ENCODE measurements at places on chromosomes 4 and X.

DNA sequence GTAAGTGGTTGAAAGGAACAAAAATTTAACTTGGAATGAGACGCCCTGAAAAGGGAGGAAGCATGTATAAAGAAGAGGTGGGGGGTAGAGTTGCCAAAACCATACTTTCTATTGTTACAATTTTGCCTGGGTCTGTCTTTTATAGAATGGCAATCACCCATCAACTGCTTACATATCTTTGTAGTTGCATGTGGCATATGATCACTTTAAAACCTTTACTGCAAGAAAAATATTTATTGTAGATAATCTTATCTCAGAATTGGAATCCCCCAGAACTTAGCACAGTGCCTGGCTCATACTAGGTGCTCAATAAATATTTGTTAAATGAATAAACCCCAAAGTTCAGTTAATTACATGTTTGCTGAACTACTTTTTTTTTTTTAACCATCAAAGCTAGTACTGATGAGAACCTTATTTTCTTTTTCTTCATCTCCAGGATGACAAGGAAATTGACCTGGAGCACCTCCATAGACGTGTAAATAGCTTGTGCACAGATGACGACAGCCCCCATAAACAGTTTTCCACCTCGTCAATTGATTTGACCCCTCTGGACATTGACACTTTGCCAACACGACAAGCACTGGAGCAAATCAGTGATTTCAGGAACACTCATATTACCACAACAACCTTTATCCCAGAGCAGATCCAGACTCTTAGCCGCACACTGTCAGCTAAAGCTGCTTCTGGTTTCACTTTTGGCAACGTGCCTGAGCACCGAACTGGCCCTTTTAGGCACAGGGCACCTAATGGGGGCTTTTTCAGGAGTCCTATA is 56.7 kb upstream of the ATOH1 start:
- DNase-seq: no peak

DNA sequence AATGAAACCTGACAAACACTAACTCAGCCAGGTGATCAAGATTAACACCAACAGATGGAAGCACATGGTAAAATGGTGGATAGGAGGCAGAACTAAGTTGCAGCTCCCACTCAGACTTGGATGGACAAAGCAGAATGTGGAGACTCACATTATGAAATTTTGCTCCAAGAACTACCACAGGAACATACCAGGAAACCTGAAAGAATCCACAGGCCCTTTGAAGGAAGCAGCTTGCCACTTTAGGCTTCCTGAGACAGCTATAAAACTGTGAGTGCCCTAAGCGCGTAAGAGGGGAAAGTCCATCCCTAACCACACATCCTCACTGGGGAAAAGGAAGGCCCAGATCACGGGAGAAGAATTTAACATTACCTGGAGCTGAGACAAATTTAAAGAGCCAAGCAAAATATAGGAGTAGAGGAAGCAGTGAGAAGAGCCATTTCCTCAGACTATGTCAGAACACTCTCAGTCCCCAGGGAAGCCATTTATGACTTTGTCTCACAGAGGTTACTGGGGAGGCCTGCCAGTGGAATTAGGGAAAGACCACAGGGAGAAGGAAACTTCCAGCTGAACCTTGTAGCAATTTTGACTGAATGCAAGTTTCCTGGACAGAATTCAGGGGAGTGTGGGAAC is 224.5 kb downstream of the TEX13C start:
- no peak for DNase-seq

GRCh38 chr4:3315566-3315965 is 22.7 kb downstream of the RGS12 start:
- no peak for DNase-seq

GRCh38 chr4:188691811-188692210 is 552.6 kb downstream of the TRIML1 start:
- no peak for DNase-seq

DNA sequence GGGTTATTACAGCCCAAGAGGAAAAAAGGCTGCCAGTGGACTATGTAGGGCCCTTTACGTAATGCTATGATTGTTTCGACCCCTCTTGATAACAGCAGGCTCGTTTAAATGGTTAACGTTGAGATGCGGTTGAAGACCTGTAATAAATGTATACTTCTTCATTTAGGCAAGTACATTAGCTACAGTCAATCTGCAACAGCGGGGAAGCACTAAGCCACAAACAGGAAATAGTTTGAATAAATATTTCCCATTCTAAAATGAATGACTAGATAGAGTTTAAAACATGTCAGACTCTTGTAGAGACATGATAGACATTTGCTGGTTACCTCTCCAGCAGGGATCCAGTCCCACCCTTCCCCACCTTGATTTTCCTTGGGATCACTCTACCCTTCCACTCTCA is 38.1 kb upstream of the STIM2 start:
- no peak for DNase-seq

Data from stimulated activated CD8-positive, alpha-beta memory T cell treated with anti-CD3 and anti-CD28 coated beads, Interleukin-15, amount 100 ng/mL, for 4 hours (primary cell).